ENCODE measurements at places on chromosomes 12 and 14. TPM values are rescaled to one million over a fixed set of nuclear protein-coding genes. Genes with fewer than 3 reads are reported as not detected.
A peak's percentile ranks its signal among the peaks of the same experiment; 100 is the strongest.

SLCO1C1 gene
- total RNA-seq, result 2.2 TPM

TBX5 gene
- 39.7 TPM for total RNA-seq

ADGRD1 gene
- total RNA-seq, result 66.2 TPM

KRT72 gene
- total RNA-seq, result not detected

TMEM30B gene
- total RNA-seq, result 24.3 TPM

DNA sequence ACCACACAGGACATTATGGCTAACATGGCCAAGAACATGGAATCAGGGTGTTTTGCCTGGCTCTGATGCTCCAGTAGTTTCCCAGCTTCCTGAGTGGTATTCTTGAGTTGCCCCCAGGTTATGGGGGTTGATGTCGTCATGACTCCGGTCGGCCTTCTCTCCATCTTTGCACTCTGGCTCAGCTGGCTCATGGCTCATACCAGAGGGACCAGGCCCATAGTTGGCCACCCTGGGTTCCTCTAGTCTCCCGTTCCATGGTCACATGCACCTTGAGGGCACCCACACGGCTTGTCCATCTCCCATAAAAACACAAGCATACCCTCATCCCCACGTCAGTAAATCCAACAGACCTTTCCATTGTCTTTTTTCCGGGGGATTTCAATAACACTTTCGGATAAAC, 23.7 kb upstream of the MAPKAPK5 start:
- no peaks in the 10 kb centered on the region for H3K4me1 ChIP-seq
- no peak overlapping the region for H3K4me3 ChIP-seq
- H3K27ac ChIP-seq, result no peak overlapping the region
- DNase-seq, result no peak
- H3K36me3 ChIP-seq, result no peaks in the 10 kb centered on the region

- no peak overlapping the region for H3K4me3 ChIP-seq
- H3K4me1 ChIP-seq, result no peaks in the 10 kb centered on the region
- no peak overlapping the region for H3K27ac ChIP-seq
- H3K36me3 ChIP-seq, result no peaks in the 10 kb centered on the region
Measured at GRCh38 chr14:20194101-20194500, 3.4 kb downstream of the OR11G2 start.

DNA sequence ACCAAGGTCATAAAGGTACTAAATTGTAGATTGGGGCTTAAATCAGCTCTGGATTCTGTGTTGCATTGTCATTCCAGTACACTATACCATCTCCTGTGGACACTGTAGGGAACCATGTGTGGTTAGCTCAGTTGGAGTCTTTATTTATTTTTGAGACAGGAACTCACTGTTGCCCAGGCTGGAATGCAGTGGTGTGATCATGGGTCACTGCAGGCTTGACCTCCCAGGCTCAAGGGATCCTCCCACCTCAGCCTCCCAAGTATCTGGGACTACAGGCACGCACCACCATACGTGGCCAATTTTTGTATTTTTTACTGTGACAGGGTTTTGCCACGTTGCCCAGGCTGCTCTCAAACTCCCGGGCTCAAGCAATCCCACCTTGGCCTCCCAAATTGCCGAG, 6.7 kb downstream of the PAPOLA start:
- H3K36me3 ChIP-seq, result no peaks in the 10 kb centered on the region
- no peak overlapping the region for H3K4me3 ChIP-seq
- H3K4me1 ChIP-seq, result peaks cover 37% of the 10 kb centered on the region

GRCh38 chr12:5073853-5074252, 30.2 kb downstream of the KCNA5 start:
- no peak overlapping the region for H3K4me3 ChIP-seq
- no peaks in the 10 kb centered on the region for H3K36me3 ChIP-seq

GRCh38 chr12:122336015-122336946, 70.0 kb upstream of the VPS33A start:
- no peaks in the 10 kb centered on the region for H3K27me3 ChIP-seq
- no peak overlapping the region for H3K27ac ChIP-seq
- no peak overlapping the region for H3K4me3 ChIP-seq

DNA sequence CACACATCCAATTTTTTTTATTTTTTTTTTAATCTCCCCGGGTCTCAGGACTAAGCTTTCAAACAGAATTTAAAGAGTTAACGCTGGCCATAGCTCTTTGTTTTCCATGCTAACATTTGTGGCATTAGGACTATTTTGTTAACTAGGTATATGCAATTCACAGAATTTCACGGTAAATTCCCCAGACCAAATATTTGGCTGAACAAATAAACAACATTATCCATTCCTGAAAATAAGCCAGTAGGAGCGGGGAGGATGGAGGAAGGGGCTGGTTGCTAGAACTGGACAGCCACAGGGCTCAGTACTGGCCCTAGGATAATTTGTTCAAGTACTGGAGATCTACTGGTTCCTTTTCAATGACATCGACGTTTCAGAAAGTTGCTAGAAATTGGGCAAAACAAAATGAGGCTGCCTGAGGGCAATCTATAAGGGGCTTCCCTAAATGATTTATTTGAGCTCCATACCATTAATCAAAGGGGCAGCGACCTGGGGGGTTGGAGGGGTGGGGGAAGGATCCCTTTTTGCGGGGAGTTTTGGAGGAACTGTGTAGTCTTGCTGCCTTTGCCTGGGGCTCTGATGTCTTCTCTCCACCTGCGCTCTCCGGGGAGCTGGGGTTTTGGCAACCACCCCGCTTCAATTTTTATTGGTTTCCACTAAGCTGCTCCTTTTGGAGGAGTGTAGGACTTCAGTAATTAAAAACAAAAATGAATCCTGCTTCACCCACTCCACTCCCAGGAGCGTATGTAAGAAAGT, 9.0 kb downstream of the BMP4 start:
- peaks cover 10% of the 10 kb centered on the region for H3K4me1 ChIP-seq
- H3K27me3 ChIP-seq, result no peaks in the 10 kb centered on the region

DNA sequence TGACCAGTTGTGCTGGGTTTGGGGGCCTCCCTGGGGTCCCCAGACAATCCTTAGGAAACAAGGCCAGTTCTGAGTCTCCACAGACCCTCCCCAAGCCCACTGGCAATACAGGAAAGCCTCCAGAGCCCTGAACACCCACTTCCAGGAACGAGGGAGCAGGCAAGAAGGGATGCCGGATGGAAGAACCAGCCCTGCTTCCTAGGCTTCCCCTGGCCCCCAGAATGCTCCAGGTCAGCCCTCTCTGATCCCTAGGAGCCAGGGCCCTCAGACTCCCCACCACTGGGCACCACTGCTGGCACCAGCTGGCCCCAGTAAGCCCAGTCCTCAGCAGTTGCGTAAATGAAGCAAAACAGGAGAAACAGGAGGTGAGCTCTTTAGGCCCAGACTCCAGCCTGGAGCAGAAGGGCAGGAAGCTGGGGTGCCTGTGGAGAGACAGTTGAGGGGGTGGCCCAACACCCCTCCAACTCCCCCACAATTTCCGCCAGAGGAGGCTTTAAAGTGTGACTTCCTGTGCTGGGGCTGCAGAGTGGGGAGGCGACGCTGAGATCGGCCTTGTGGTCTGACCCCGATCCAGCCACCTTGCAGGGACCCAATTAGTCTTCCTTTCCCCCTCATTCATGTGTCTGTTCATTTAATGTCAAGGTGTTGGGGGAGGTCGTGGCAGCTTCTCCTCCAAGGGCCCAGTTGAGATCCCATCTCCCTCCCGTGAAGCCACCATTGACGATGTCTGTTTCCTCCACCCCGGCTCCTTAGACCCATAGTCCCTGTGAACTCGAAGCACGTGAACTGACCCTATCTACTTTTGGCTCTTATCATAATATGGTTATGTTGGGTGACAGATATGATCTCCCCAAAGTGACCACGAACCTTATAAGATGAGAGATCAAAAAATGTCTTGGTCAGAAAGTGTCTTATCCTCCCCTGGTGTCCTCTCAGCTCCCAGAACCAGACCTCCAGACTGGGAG, 4.7 kb downstream of the TNFRSF1A start:
- H3K4me3 ChIP-seq, result peak overlapping the region; percentile 20
- H3K27ac ChIP-seq, result peak overlapping the region; percentile 87
- H3K27me3 ChIP-seq, result no peaks in the 10 kb centered on the region
- H3K36me3 ChIP-seq, result peaks cover 17% of the 10 kb centered on the region
- peaks cover 50% of the 10 kb centered on the region for H3K4me1 ChIP-seq

DNA sequence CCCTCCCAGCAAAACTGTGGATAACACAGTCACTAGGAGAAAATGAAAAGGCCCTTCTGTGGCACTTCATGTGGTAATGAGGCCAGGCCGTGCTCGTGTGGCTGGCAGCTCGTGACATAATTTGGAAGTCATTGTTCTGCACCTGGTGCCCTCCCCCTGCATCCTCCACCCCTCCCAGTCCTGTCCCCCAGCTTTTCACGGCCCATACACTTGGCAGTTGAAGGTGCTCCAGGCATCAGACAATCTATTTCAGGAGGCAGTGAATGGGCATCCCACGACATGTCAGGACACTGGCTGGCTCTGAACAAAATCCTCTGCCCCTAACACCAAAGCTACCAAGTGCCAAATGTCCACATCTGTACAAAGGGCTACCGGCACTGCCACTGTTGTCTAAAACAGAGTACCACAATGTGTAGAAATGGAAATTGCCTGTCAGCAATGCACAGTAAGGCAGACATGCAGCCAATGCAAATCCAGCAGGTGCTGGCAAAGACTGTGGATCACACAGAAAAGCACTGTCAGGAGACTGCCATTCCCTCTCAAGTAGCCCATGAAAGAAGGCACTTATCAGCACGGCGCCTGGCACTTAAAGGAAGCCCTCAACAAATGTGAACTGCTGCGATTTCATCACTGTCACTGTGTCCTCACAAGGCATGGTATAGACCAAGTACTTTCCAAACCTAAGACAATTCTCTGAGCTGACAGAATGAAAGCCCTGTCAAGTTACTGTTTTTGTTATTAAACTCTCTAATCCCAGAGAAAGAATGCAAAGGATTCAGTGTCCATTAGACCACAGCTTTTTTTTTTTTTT, 39.1 kb downstream of the CORO1C start:
- no peaks in the 10 kb centered on the region for H3K27me3 ChIP-seq
- peak overlapping the region; percentile 96 for H3K27ac ChIP-seq
- H3K36me3 ChIP-seq, result no peaks in the 10 kb centered on the region
- H3K4me1 ChIP-seq, result peaks cover 52% of the 10 kb centered on the region
- peak; percentile 36 for DNase-seq
- no peak overlapping the region for H3K4me3 ChIP-seq

GRCh38 chr12:115114140-115114539, 430.2 kb upstream of the TBX3 start:
- H3K36me3 ChIP-seq, result no peaks in the 10 kb centered on the region
- DNase-seq, result no peak

DNA sequence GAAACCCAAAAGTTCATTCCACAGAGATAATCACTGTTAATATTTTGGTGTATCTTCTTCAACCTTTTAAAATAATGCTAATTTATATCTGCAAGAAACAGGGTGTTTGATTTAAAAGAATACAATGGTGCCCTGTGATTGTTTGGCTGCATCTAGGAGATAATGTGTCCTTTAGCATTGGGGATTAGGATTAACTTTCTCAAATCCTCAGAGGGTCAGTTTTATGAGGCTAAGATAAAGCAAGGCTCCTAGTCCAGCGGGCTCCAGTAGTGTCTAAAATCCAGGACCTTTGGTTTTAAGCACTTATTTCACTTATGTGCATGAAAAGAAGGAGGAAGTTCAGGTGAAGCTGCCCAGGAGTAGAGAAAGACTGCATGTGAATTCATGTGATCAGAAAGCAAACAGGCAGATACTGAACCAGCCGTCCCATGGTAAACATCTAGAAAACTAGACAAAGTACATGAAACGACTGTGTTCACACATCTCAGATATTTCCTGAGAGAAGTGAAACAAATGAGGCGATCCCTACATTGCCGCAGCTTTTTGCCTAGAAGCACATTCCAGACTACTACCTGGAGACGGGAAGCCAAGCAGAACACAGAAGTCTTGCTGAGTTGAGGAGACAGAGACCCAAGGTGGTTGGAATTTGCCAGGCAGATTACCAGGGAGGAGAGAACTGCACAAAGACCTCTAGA, 129.1 kb upstream of the MAX start:
- DNase-seq, result no peak
- H3K36me3 ChIP-seq, result no peaks in the 10 kb centered on the region
- H3K27me3 ChIP-seq, result no peaks in the 10 kb centered on the region
- peaks cover 2% of the 10 kb centered on the region for H3K4me1 ChIP-seq

DNA sequence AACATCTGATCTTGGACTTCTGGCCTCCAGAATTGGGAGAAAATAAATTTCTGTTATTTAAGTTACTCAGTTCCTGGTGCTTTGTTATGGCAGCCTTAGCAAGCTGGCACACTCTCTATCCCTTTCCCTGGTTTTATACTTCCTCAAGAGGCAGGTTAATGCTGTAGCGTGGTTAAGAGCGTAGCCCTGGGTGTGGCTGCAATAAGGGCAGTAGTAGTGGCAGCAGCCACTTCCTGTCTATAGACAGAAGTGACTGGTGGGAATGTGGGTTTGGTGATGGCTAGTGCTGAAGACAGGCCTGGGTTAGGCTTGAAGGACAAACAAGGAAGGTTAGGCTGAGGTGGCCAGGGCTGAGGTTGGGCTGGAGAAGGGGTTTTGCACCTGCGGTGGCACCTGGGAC, 3.6 kb upstream of the LGALS3 start:
- no peak overlapping the region for H3K4me3 ChIP-seq
- H3K27me3 ChIP-seq, result no peaks in the 10 kb centered on the region
- no peaks in the 10 kb centered on the region for H3K36me3 ChIP-seq
- H3K27ac ChIP-seq, result peak overlapping the region; percentile 63
- DNase-seq, result no peak

DNA sequence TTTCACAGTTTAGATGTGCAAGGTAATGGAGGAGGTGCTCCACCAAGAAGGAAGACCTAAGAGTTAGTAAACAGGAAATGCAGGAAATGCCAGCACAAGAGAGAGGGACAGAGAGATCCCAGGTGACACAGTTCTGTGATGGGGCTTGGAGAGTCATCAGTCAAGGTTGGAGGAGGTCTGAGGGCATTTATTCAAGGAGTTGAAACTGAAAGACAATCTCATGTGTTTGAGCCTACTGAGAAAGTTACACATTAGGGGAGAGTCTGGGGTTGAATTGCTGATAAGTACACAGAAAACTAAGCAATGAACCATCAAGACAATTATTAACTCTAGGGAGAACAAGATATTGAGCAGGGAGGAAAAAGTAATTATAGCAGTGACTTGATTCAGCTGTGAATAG, 138.5 kb downstream of the ANO6 start:
- H3K27me3 ChIP-seq, result no peaks in the 10 kb centered on the region
- no peak overlapping the region for H3K4me3 ChIP-seq
- peaks cover 16% of the 10 kb centered on the region for H3K36me3 ChIP-seq
- DNase-seq, result no peak

Data from lung (tissue), 17 donors.